SK-N-MC (cell line): ENCODE measurements at places on chromosomes 11 and 22.
A peak's percentile ranks its signal among the peaks of the same experiment; 100 is the strongest.

DNA sequence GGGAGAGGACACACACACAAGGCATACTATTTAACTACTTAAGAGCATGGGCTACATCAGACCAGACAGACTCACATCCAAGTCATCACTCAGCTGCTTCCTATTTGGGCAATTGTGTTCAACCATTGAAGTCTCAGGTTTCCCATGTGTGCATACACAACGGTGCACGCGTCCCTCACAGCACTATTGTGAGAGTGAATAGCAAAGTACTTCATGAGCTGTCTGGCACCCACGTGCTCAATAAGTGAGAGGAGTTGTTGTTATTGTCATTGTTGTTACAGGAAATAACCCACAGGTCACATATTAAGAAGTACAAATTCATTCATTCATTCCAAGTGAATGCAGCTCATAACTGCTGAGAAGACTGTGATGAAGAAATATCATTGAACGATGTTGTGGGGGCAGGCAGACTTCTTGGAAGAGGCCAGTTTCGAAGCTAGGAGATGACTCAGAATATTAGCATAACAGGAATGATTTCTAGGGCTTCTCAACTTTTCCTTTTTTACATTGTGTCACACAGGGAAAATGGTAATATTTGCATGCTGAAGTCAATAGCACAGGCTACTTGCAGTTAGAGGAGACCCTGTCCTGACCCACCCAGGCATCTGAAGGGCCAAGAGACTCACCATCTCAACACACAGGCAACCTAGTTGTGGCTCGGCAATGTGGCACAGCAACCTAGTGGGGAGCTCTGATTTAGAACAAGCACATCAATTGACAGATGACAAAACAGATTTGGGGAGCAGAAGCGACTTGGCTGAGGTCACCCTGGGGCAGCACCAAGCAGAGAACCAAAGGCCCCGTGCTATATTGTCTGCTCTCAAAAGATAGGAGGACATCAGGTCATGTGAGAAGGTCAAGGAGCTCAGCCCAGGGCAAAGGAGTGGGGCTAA lies 606.0 kb downstream of the BUD13 start:
- DNase-seq: no peak

GRCh38 chr11:19253153-19253745 lies 12.5 kb upstream of the E2F8 start:
- no peak for DNase-seq

- DNase-seq: no peak
These were observed 165.8 kb upstream of the SYT13 start for GRCh38 chr11:45451766-45452440.

DNA sequence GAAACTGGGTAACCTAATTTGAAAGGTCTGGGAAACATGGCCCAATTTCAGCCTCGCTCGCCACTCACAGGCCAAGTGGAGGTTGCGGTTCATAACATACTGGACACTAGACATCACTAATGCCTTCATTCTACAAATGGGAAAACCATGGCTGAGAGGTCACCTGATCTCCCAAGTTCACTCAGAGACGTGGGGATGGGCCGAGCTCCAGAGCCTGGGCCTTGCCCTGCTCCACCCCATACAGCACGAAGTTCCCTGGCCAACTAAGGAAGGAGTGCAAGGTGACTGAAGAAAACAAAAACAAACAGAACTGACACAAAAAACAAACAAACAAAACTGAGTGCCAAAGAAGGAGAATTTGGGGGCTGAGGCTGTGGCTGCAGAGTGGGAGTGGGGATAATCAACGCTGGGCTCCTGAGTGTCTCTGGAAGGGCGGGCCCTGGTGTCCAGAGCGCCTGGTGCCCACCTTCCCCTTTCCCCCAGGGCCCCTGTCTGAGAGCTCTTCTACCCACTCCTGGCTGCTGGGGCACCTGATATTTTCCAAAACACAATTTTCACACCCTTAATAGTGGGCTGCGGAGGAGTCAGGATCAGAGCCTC lies 46.5 kb upstream of the ADA2 start:
- no peak for DNase-seq

DNA sequence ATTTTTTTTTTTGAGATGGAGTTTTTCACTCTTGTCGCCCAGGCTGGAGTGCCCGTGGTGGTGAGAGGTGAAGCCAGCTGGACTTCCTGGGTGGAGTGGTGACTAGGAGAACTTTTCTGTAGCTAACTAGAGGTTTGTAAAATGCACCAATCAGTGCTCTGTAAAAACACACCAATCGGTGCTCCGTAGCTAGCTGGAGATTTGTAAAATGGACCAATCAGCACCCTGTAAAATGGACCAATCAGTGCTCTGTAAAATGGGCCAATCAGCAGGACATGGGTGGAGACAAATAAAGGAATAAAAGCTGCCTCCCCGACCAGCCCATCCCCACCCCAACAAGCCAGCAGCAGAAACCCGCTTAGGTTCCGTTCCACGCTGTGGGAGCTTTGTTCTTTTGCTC lies 4.4 kb upstream of the RAPSN start:
- no peak for DNase-seq

- DNase-seq: no peak
These were observed 607 bp upstream of the ROBO4 start for GRCh38 chr11:124898263-124898680.

DNA sequence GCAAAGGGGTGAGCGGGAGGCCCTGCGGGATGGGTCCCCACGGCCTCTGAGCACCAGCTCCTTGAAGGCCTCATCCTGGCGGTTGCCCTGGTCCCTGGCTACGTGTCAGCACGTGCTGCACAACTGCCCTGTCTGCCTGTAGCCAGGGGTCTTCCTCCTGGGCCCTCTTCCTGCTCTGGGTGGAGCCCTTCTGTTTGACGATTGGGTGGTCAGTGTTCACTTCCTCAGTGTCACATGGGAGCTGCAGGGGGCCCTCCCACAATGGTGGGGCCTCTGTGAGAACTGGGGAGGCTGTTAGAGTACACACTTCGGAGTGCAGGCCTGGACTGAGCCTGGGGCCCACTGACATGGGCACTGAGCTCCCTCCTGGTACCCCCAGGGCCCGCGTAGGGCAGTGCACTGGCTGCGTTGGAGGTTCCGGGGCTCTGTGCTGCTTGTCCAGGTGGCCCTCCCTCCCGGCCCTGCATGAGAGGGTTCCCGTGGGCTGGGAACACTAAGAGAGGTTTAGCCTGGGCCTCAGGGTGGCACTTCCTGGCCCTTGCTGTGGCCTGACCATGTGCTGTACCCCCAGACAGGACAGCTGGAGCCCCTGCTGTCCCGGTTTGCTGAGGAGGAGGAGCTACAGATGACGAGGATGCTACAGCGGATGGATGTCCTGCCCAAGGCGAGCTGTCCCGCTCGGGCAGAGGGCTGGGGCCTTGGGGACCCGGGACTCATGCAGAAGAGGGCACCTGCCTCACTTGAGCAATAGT lies 13.8 kb downstream of the DGCR6L start:
- DNase-seq: no peak

GRCh38 chr11:77179048-77179447 lies 51.0 kb downstream of the MYO7A start:
- no peak for DNase-seq

DNA sequence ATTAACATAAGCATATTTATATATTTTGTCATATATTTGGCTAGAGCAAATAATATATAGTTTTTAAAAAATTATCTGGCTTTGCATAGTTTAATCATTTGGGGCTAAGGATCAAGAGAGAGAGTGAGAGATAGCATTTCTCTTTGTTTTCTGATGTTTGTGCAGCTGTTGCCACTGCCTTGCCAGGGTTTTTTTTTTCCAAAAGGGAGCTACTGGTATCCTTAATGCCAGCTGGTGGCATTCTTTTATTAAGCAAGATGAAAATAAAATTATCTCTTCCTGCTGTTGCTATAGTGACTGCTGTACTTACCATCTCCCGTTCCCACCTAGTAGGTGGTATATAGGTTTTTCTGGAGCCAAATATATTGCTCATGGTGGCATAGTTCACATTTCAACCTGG lies 793.3 kb upstream of the ARHGAP42 start:
- DNase-seq: no peak

DNA sequence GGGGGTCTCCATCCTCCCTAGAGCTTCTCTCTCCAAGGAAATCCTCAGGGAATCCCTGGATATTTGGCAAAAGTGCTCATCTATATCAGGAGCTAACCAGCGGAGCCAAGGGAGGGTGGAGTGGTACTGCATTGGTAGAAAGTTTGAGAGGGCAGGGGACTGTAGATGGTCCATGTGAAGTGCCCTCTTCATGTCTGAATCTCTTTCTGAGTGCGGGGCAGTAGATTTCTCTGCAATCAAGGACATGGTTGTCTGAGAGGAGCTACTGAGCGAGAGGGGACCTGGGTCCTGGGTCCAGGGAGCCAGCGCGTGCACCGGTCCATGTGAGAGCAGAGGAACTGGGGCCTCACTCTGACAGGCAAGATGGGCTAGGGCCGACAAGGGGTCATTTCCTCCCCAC lies 701 bp downstream of the DIXDC1 start:
- no peak for DNase-seq

DNA sequence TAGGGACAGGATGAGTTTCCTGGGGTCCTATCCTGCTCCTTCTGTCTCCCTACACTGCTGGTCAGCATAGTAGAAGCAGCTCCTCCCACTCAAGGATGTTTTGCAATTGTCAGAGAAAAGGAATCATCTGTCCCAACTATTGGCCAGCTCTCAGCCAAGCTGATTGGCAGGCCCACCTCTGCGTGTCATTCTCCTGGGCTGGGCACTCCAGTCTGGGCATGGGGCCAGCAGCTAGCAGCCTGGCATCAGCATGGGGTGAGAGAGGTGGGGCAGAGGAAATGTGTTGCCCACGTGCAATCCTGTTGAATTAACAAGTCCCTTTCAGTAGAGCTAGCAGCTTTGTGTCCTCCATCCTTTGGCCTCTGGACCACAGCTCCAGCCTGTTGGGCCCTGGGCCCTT lies 14.1 kb downstream of the ANKK1 start:
- no peak for DNase-seq

DNA sequence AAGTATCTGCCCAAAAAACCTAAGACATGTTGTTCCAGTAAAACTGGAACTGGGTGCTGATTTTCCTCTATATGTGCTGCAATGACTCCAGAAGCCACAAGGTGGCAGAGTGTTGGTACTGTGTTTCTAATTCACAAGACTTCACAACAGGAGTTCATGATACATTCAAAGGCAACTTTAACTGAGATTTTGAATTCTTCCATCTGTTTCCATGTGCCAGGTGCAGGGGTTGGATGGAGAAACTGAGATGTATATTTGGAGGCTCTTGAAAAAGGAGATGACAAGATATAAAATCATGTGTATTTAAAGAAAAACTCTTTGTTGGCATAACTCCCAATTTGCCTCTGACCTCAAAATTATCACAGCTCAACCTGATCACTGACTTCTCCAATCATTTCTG lies 1098.6 kb upstream of the CCDC90B start:
- DNase-seq: peak; percentile 65

- no peak for DNase-seq
These were observed 313.8 kb downstream of the LARGE1 start for GRCh38 chr22:33606504-33606903.

GRCh38 chr11:116310226-116310625 lies 462.6 kb downstream of the BUD13 start:
- no peak for DNase-seq

DNA sequence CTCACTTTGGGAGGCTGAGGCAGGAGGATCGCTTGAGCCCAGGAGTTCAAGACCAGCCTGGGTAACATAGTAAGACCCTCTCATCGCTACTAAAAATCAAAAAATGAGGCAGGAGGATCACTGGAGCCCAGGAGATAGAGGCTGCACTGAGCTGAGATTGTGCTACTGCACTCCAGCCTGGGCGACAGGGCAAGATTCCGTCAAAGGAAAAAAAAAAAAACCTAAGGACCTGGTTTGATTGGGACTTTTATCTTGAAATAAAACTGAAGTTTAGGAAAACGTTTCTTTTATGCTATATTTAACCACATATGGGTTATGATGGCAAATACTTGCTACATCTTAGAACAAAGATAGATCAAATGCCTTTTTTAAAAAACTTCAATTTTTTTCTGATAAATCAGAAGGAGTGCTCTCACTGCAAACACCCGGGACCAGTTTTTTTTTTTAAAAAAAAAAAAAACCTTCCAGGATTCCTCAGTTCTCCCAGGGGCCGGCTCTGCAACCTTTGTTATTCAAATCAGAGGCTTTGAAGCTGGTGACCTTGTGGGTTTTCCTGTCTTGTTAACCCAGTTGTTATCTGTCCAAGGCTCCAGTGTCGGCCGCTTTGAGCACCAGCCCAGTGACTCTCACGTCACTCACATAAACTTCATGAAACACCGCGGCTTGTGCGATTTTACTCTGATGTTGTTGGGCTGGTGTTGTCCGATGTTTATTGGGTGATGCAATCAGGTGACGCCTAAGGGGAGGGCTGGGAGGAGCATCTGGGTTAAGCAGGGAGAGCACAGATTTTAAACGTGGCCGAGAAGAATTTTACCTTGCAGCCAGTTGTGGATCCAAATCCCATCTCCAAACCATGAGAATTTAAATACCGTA lies 24.7 kb upstream of the SLC22A12 start:
- DNase-seq: peak; percentile 16

DNA sequence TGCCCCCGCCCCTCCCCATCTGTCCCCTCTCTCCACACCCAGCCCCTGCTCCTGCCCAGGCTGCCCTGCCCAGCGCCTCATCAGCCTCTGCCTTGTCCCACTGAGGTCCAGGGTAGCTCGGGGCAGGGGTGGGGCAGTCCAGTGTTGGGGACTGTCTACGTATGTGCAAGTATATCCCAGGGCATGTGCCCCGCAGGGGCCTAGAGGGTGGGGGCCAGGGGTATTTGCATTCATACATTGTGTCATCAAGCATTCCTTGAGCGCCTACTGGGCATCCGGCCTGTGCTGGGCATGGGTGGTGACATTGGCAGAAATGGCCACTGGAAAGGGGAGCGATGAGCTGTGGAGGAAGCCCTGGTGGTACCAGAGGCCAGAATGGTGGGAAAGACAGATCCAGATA lies 17.6 kb upstream of the TAB1 start:
- DNase-seq: no peak

DNA sequence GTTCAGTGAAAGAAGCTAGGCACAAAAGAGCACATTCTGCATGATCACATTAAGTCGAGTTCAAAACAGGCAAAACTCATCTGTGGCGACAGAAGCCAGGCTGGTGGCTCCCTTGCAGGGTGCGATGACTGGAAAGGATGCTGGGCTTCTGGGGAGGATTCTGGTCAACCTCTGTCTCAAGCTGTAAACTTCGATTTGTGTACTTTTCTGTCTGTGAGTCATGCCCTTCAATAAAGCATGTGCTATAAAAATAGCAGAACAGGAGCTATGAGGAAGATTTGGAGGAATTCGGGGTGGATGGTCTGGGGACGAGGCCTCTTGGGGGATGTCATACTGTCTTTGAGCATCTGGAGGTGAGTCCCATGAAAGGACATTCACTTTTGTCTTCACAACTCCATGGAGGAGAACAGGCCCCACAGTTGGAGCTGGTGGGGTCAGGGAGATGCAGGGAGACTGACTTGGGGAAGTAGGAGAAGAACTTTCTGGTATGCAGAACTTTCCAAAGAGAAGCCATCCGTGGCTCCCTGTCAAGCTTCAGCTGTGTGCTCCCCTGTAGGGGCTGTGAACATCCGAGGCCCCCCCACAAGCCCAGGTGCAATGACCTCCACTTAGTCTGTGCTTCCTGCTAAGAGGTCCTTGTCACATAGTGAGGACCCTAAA lies 77.8 kb upstream of the LINC01488 start:
- no peak for DNase-seq

- no peak for DNase-seq
These were observed 371.2 kb downstream of the NELL1 start for GRCh38 chr11:21040630-21041029.

GRCh38 chr22:17861909-17862308 lies 87.6 kb upstream of the BID start:
- no peak for DNase-seq

- no peak for DNase-seq
These were observed 5.5 kb upstream of the RGL4 start for GRCh38 chr22:23685205-23685784.
